Activated CD4-positive, CD25-positive, alpha-beta regulatory T cell (primary cell): ENCODE measurements at places on chromosomes 1 and 21.

DNA sequence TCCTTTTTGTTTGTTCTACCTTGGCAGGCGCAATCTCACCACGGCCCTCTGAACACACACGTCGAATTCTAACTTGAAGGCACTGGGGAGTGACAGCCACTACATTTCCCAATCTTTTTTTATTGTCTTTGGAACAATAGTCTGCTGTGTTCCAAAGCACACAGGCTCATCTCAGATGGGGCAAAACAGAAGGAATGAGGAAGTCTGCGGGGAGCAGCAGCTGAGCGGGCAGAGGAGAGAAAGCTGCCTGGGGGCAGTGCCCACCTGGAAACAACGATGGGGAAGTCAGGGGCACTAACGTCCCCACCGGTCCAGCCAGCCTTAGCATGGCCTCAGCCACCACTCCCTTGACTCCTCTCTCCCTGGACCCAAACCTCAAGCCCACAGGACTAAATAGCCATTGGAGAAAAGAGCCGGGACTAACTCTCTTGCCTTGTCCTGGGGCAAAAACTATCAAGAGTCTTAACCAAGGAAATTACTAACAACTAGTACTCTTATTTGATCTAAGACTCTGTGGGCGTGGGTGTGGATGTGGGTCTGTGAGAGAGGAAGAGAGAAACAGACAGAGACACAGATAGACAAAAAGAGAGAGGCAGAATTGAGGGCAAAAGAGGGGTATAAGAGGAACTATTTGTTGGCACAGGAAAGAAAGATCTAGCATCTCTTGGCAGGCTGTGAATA lies 34.2 kb downstream of the SYF2 start:
- no peak for DNase-seq

DNA sequence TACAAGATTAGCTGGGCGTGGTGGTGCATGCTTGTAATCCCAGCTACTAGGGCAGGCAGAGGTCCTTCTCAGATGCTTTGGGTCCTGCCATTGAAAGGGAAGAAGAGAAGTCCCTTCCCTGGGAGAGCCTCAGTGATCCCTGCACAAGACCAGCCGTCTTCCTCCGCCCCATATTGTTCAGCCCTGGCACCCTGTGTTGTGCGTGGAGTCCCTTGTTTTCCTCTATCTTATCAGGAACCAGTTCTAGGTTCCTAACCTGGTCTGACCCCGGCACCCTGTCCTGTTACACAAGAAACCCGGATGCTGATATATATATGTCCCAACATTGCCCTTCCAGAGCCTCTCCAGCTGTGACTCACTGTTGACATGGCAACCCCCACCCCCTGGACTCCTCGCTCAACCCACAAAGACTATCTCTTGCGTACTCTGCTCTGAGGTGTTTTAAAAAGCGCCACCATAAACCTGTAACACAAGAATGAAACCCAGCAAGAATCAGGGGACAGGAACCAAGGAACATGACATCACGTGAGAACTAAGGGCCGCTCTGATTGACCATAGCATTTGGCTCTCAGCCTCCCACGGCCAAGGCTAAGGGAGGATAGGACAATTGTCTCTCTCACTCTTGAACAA lies 4.8 kb downstream of the MX2 start:
- DNase-seq: no peak

DNA sequence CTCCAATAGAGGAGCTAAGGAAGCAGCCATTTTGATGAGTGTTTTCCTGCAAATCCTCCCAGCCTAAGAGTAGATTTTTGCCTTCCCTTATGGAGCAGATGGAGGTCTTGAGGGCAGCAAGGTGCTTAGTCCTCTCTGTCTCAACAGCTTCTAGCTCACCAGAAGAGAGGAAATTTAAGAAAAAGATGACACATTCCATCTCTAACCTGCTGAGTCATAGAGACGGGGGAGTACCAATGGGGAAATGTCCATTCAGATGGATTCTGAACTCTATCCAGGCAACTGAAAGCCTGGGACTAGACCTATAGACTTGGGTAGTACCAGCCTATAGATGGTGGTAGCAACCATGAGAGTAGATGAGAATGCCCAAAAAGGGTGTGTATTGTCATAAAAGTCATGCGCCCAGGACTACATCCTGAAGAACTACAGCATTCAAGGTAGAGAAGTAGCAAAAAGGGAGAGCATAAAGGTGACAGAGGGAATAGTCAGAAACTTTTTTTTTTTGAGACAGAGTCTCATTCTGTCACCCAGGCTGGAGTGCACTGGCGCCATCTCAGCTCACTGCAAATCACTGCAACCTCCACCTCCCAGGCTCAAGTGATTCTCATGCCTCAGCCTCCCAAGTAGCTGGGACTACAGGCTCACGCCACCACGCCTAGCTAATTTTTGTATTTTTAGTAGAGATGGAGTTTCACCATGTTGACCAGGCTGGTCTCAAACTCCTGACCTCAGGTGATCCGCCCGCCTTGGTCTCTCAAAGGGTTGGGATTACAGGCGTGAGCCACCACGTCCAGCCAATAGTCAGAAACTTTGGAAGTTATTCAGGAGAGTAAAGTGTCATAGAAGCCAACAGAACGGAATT lies 10.7 kb upstream of the ELOA start:
- DNase-seq: no peak

DNA sequence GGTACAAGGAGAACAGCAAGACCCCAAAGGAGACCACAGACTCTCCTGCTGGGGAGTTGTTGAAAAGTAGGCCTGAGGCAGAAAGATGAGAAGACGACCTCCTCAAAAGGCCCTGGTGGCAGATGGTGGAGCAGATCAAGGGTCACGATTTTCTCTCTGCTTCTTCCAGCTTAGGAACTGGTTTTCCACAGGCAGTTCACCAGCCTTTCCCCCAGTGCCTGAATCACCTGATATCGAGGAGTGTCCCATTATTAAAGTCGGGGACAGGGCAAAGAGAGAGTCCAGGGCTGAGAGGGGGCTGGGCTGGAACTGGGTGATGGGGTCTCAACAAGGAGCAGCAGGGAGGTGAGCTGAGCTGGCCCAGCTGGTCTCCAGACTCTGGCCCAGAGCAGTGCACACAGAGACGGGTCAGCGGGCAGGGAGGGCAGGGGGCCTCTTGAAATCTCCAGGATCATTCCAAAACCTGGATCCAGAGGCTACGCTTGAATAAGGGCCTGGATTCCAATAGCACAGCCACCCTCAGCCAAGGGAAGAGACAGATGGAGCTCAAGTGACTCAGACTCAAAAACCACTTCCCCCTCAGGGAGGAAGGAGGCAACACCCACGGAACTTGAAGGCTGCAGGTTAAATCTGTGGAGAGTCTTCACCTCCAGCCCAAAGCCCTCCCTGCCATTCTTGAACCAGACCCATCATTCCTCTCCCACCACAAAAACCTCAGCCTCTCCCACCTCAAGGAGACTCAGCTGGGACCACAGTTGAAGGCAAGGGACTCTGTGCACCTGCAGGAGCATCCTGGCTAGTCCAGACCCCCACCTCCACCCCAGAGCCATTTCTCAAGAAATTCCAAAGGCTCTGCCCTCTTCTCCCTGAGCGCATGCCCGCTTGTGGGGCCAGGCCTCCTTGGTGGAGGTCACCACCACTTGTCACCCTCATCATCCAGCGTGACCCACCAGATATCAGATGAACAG lies at the start of gene S100A5:
TSS of gene S100A5 (minus strand) at position 541 of the 968 bp plus-strand sequence. CDS start 743 bp downstream, outside the sequence.
- DNase-seq: peak; percentile 24

DNA sequence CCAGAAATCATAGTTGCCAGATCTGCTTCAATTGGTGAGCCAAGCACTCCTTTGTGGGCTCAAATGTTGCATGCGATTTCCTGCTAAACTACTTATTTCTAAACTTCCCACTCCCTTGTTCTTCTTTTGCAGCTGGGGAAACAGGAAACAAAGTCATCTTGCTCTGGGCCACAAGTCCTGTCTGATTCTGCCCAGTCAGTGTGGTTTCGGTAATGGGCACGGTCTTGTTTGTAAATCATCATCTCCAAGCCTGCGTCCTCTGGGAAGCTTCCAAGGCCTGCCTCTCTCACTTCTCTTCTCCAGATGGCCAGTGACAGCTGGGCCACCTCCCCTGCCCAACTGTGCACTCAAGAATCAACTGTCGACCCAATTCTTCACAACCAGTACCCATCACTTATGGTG lies 4.4 kb downstream of the S100A8 start:
- no peak for DNase-seq

- DNase-seq: no peak
Measured at GRCh38 chr1:240503558-240503957, 108.4 kb downstream of the GREM2 start.

DNA sequence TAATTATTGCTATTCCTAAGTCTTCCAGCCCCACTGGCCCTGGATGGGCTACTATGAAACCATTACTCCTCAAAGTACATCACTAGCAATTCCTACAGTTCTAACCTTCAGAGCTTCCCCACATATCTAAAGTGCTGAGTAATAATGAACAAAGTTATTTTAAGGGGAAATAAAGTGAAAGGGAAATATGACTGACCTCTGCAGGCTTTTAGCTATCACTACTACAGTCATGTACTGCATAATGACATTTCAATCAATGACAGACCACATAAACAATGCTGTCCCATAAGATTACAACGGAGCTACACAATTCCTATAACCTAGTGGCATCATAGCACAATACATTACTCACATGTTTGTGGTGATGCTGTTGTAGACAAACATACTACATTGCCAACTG lies 32.5 kb upstream of the ASPM start:
- DNase-seq: no peak

GRCh38 chr1:182910143-182910542 lies 42.8 kb downstream of the SHCBP1L start:
- no peak for DNase-seq

DNA sequence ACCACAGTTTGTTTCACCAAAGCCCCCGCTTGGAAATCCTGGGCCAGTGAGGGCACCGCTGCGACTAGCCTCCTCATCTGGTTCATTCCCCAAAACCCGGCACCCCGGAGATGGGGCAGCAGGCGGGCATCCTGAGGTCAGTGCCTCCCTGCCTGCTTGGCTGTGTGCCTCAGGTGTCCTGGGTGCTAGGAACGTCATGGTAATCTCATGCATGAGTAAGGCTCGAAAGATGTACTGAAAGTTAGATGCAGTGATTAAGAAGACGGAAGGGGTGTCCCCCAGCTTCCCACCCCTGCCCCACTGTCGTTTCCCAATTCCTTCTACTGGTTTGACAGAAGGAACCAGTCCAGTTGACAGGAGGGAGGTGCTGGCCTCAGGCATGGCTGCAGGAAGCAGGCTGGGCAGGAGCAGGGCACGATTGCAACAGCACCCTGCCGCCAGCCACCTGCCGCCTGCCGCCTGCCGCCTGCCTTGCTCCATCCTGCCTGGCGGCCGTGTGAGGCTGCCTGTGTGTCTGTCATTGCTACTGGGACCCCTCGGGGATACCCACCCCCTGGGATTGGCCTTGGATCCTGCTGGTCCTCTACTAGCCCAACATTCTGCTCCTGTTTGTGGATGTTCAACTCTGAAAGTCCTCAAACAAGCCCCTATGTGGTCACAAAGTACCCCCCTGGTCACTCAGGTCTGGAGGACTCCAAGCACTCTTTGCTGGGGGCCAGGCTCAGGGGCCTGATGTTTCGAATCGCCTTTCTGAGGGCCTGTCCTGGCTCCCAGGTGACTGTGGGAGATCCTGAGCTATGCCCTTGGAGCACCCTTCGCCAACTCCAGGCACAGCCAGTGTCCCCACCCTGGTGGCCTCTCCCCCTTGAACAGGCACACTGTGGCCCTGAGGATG lies 73.0 kb upstream of the IFFO2 start:
- DNase-seq: no peak

- no peak for DNase-seq
Measured at GRCh38 chr1:182596934-182597333, 7.3 kb downstream of the RGS16 start.

GRCh38 chr1:25564777-25565574 lies 21.6 kb downstream of the LDLRAP1 start:
- no peak for DNase-seq

DNA sequence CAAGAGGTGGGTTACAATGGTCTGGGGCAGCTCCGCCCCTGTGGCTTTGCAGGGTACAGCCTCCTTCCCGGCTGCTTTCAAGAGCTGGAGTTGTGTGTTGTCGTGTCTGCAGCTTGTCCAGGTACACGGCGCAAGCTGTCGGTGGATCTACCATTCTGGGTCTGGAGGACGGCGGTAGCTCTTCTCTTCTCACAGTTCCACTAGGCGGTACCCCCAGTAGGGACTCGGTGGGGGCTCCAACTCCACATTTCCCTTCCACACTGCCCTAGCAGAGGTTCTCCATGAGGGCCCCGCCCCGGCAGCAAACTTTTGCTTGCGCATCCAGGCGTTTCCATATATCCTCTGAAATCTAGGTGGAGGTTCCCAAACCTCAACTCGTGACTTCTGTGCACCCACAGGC lies 12.3 kb upstream of the CDCP2 start:
- DNase-seq: no peak

DNA sequence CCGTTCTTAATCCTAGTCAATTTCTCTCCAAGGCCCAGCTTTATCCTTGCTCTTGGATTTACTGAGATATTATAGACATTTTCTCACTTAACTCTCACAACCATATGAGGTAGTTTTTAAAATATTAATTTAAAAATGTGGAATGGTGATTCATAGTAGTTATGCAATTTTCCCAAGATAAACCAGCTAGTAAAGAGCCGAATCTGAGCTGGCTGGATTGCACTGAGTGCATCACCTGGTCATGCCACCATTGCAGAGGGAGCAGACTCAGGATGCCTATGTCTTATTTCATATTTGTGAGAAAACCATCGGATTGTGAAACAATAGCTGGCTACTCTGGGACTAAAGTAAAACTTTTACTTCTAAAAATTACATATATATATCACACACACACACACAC lies 494.0 kb downstream of the KCNT2 start:
- DNase-seq: no peak

- no peak for DNase-seq
Measured at GRCh38 chr1:152646656-152647055, 16.5 kb upstream of the LCE2D start.

DNA sequence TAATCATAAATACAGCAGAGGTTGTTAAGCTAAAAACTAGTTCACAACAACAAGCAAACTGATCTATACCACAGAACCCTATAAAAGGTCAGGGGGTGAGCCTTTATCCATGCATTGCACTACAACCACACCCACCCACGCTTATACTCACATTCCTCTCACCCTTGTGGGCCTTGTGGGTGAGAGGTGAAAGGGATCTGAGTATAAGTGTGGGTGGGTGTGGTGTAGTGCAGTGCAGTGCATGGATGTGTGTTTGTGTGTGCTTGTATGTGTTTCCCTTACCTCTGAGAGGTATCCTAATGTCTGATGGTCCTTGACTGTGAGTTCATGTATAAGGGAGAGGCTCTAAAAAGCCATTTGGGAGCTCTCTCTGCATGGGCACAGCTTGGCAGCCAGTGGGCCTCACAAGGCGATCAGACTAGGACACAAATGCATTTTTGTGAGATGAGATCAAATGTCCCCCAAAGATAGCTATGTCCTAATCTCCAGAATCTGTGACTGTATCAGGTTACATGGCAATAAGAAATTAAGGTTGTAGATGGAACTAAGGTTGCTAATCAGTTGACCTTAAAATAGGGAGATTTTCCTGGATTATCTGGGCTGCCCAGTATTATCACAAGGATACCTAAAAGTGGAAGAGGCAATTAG lies 95.5 kb upstream of the DPT start:
- no peak for DNase-seq

GRCh38 chr21:19461481-19462205 lies 1058.1 kb upstream of the TMPRSS15 start:
- DNase-seq: no peak
